Activated CD4-positive, alpha-beta T cell treated with anti-CD3 and anti-CD28 coated beads for 24 hours (primary cell): ENCODE measurements at places on chromosomes 1 and 21.

DNA sequence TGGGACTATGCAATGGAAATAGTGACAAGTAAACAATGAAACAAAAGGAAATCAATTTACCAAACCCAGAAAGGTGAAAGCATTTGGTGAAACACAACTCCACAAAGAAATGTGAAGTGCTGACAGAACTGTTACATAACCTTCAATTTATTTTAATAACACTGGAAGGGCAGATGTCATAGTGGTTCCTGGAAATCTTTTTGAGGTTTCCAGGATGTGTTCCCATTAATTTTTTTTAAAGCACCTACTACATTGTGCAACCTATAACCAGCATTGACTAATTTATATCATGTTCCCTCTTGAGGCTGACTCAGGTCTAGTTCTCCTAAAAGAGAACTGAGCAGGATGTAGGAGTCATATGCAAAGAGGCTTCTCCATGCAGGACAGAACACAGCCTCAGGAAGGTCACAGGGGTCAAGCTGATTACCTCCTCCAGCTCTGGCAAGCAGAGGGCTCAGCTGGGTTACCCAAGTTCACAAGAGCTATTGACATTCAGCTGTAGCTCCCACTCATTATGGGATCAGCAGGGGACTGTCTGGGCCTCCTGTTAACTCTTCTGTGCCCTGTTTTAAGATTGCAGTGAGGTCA is 157.1 kb upstream of the NRIP1 start:
- no peak for DNase-seq

DNA sequence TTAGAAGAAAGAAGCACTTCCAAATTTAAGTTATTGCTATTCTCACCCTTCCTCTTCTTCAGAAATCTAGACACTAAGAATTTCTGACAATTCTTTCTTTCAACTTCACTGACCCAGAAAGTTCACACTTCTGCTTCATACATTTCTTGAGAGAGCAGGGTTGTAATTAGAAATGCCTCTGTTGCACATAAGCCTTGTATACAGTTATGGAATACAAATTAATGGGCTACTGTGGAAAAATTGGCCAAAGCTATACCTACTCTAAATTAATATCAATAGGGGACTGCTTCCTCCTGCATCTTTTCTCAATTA is 1.5 kb downstream of the TNFSF18 start:
- DNase-seq = no peak

GRCh38 chr21:28580585-28580984 is 412.1 kb downstream of the LTN1 start:
- DNase-seq = no peak

DNA sequence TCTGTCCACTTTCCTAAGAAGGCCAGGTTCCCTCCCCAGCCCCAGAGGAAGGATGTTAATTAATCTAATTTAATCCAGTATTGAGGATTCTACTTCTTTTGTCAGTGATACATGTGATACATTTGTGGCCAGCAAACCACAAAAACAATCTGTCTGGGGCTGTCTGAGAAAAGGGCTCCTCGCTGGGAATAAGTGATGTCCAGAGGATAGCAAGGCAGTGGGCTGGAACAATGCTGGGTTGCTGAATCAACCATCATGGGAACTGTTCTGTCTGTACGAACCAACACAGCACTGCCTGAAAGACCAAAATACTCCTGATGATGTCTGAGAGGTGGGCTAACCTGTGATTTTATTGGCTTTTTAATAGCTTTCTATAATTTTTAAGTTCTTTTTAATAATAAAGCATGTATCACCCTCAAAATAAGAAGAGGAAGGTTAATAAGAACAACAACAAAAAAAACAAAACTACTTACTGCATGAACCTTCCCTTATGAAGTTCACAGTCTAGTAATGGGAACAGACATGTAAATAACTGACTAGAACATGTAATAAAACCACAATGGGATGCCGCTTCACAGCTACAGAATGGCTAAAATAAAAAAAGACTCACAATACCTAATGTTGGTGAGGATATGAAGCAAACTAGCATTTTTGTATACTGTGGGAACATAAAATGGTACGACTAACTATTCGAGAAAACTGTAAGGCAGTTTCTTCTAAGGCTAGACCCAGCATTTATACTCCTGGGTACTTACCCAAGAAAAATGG is 11.4 kb upstream of the ADAR start:
- DNase-seq = no peak
